ENCODE measurements at places on chromosomes 2 and 18.

DNA sequence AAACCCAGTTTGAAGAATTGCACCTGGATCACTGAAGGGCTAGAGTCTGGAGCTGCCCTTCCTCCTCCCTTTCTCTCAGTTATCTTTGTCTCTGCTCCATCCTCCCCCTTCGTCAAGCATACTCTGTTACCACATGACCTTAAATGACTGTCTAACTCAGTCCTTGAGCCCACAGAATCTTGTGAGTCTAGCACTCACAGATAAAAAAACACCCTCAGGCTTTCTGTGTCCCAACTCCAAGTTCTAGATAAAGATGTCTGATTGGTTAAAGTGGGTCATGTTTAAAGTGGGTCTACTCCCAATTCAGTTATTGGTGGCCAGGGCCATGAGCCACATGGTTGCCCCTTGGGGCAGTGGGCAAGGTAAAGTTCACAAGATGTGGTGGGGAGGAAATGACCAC lies 53.5 kb upstream of the CYP1B1 start:
- no peak for DNase-seq

- DNase-seq: peak; percentile 39
Observed at GRCh38 chr2:105754011-105754410, 9.3 kb downstream of the NCK2 start.

DNA sequence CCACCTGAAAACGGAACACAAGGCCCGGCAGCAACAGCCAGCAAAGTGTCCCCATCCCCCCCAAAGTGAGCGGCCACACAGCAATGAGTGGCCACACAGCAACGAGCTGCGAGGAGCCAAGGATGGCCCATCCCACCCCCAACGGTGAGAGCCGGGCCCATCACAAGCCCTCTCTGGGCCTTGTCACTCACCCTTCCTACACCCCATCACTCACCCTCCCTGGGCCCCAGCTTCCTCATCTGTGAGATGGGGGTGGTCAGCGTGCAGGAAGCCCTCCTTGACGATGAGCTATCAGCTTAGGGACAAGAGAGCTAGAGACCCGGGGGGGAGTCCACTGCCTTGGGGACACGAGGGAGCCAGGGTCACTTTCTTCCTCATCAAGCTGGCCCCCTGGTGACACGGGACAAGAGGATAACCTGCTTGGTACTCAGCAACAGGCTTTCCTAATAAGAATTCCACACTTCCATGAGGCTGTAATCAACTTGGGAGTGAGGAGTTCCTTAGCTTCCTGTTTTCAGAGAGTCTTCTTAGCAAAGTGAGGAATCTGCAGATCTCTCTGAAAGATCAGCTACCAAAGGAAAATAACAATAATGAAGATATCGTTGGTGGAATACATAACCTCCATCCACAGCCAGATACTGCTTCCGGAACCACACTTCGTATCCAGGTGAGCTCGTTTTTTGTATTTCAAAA lies 92.8 kb downstream of the HDAC4 start:
- no peak for DNase-seq

DNA sequence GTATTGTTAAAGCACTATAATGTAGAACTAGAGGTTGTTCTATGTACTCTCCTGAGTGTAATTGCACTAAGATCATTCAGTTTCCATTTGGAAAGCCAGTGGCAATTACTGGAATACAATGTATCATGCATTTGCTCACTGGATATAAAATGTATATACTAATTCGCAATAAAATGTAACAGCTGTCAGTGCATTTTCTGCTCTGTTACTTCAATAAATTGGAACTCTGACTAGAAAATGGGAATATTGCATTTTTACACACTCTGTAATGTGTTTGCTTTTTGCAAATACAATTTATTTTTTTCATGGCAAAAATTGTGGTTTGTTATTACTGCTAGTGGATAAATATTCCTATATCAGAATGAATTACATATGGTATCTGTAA lies 893.8 kb upstream of the POU3F3 start:
- DNase-seq: no peak

DNA sequence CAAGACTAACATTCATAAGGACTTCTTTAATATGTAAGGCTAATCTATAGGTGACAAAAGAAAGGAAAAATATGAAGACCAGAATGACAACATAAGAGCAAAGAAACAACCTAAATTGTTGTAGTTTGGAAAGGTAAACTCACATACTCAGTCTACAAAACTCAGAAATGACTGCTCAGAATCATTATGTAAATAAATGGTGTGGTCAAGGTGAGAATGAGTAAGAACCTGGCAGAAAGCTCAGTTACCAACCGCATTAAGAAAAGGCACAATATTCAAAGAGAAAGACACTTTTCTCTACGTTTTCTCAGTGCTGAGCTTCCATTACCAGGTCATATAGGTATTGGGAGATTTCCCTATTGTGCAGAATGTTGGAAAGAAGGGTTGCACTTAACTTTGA lies 15.8 kb downstream of the ATF2 start:
- DNase-seq: no peak

DNA sequence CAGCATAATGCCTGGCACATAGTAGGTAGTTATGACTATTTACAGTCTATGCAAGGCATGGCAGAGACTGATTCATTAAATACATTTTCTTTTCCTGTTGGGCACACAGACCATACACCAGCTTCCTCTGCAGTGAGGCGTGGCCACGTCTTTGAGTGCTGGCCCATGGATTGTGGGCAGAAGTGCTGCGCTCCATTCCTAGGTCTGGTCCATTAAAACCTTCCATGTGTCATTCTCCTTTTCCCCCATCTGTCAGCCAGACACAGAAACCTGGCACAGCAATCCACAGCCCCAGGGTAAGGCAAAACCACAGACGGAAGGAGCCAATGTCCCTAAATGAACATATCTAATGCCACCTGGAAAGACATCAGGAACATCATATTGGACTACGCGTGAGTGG lies 141.9 kb downstream of the TTC32 start:
- DNase-seq: no peak

GRCh38 chr2:207395535-207396251 lies 134.1 kb upstream of the CREB1 start:
- no peak for DNase-seq

GRCh38 chr2:132477962-132478361 lies 61.4 kb downstream of the GPR39 start:
- no peak for DNase-seq

DNA sequence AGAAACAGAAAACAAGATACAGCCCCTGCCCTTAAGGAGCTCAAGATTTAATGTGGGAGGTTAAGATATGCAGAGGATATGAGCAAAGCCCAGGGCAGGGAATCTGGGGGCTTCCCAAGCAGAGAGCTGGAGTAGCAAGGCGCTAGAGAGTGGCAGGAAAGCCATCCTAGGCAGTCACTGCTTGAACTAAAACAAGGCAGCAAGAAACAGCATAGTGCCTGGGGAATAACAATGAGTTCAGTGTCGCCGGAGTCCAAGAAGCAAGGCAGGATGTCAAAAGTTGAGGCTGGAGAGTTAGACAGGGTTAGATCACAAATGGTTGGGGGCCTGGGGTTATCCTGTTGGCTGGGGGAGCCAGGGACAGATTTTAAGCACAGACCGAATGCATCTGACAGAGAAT lies 24.6 kb downstream of the CDH2 start:
- no peak for DNase-seq

GRCh38 chr2:240604291-240604938 lies 17.9 kb downstream of the CAPN10 start:
- DNase-seq: no peak

GRCh38 chr2:178309541-178309940 lies 115.2 kb downstream of the OSBPL6 start:
- no peak for DNase-seq

DNA sequence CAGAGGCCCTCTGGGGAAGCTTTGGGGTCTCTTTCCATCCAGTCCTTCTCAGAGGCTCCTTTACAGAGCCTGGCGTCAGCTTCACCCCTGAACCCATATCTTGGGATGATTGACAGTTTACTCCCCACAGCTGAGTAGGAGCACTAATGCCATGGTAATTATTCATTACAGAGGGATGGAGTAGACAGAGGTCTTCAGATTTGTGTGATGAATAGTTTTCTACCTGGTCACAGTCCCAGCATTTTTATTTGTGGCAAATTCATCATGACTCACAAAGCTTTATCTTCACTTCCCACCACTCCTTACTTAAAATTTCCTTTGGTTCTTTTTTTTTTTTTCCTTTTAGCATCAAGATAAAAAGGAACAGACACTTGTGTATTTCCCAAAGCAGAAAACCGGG lies 104.2 kb downstream of the CCDC85A start:
- no peak for DNase-seq

DNA sequence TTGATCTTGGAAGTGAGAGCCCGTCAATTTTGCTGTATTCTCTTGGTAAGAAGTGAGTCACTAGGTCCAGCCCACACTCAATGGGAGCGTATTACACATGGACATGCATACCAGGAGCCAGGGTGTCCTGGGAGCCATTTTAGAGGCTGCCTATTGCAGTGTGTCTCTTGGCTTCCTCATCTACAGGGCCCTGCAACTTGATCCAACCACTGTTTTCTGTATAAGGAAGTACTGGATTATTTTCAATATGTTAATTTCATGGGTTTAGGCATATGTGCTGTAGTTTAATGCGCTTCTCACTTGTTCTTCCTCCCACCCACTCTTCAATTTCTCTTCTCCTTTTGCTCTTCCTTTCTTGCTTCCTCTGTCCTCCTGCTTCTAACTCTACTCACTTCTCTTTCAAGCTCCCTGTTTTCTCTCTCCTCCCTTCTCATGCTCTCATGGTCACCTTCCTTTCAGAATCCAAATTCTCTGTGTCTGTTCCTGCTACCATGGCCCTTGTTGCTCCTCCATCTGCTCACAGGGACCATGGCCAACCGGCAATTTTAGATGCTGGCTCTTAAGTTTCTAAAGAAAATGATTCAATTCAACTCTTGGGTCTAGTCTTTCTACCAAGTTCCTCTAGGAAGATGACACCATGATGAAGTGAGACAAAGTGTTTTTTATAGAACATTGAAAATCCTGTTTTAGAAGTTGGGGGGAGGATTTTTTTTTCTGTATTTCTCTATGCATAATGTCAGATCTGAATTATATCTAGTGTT lies 152.0 kb upstream of the ZEB2 start:
- DNase-seq: no peak

DNA sequence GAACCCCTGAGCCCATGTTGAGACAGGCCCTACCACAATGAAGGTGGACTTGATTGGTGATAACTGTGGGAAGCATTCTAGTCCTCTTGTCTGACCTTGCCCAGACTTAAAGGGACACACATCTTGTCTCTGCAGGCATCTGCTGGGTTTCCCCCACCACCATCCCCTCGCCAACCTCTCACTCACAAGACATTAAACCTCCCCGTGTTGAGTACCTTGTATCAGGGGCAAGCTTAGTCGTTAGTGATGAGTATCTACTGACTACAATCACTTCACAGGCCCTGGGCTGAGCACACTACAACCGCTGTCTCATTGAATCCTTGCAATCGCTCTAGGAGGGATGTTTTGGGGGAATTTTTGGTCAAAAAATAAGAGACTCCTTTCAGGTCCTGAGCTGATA lies 86.0 kb downstream of the ICOS start:
- no peak for DNase-seq

- no peak for DNase-seq
Observed at GRCh38 chr2:9333591-9334171, 89.6 kb downstream of the ITGB1BP1 start.

GRCh38 chr18:28062443-28062842 lies 114.5 kb downstream of the CDH2 start:
- no peak for DNase-seq

DNA sequence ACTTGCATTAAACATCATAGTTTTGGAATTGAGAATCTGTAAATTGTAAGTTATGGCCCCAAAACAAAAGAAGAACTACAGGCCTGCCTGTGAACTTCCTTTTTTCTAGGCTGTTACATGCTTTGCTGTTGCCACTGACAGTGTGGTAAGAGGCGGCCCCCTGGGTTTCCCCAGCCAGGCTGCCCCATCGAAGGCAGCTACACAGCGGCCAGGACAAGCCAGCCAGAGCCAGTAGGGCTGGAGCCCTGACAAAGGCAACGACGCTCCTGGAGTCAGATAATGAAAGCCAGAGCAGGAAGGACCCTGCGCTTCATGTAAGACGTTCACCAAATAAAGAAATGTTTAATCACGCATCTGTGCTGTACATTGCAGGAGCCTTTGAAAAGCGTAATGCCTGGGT lies 55.0 kb downstream of the ANKRD44 start:
- DNase-seq: peak; percentile 68

GRCh38 chr2:82730811-82731210 lies 1728.3 kb downstream of the SUCLG1 start:
- no peak for DNase-seq

DNA sequence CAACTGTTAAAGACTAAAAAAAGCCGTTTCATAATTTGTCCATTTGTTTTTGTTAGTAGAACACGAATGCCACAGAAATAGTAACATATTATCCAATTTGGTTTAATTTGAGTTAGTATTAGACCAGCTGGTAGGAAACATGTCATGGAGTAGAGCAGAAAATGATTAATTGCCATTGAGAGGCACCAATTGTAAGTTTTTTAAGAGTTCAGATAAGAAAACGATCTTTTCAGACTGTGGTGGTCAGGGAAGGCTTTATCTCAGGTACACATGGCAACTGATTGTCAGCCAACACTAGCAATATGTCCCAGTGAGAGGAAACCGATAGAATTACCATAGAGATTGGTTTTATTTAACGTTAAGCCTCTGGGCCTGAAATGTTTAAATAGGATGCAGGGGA lies 438.2 kb upstream of the MAP2 start:
- no peak for DNase-seq

- no peak for DNase-seq
Observed at GRCh38 chr2:8121022-8121825, 560.6 kb upstream of the ID2 start.

DNA sequence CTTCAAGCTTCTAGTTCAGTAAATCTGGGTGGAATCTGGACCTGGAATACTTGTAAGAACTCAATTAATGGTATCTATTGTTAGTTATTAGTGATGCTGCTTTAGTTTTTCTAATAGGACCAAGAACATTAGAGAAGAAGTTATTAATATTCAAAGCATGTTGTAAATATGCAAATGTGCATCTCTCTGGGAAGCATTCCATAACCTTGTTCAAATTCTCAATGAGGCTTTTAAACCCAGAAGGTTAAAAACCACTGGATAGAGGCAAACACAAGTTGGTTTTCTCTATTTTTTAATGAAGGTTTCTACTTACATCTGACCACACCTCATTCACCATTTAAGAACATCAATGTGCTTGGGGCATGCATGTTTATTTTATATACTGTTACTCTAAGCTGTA lies 16.1 kb upstream of the ACVR1C start:
- no peak for DNase-seq

DNA sequence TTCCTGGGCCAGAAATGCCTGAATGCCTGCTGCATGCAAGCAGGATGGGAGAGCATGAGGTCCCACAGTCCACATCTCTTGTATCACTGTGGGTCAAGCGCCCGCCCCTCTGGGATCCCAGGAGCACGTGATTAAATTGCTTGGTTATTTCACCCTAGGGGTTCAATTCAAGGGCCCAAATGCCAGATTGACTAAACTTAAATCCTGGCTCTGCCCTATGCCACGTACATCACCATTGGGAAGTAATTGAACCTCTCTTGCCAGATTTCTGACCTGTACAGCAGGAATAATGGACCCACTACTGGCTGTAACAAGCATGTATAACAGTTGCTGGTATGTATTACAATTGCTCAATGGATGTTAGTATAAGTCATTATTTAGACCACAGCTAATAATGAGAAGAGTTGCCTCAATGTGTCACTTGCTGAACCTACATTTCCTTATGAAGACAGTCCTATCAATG lies 19.9 kb downstream of the FHL2 start:
- no peak for DNase-seq

All from activated T-helper 2 cell treated with anti-CD3 and anti-CD28 coated beads, Interferon-gamma antibody, Interleukin-2, Interleukin-4, amounts not matched to agents 10 μg/mL and 5 μg/mL and 100 μg/mL, durations not matched to agents 14 hours and 24 hours and 36 hours (primary cell).